ENCODE measurements at places on chromosomes 5 and 9.

DNA sequence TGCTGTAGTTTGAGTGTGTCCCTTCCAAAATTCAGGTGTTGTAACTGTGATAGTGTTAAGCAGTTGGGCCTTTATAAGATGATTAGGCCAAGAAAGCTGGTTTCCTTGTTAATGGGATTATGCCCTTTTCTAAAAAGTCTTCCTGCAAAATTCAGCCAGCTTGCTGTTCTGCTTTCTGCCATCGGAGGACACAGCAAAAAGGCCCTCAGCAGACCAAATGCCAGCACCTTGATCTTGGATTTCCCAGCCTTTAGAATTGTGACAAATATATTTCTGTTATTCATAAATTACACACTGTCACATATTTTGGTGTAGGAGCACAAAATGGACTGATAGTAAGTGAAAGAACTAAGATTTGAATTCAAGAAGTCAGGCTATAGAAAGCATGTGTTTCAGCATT, 203.2 kb downstream of the IZUMO3 start:
- DNase-seq = no peak

- DNase-seq = no peak
These were observed 242.3 kb downstream of the PSAT1 start for GRCh38 chr9:78539188-78539587.

DNA sequence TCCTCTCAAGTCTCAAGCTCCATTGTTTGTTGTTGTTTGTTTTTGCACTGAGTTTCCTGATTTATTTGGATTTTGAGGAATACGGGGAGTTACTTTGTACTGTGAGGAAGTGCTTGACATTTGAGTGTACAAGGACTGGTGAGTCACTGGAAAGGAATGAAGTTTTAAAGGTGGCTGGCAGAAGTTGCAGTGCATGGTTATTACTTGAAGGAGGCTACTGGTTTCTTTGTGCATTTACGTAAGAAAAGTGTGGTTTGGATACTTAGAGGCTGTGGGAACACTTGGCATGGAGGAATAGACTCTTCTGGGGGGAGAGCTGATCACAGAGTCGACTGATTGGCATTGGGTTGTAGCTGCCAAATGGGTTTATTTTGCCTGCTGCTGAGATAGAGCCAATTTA, 919.0 kb downstream of the TAF11L14 start:
- DNase-seq = no peak

GRCh38 chr9:14293801-14294200, 20.1 kb downstream of the NFIB start:
- no peak for DNase-seq

GRCh38 chr5:170390472-170390871, 1.3 kb upstream of the KCNMB1 start:
- no peak for DNase-seq

DNA sequence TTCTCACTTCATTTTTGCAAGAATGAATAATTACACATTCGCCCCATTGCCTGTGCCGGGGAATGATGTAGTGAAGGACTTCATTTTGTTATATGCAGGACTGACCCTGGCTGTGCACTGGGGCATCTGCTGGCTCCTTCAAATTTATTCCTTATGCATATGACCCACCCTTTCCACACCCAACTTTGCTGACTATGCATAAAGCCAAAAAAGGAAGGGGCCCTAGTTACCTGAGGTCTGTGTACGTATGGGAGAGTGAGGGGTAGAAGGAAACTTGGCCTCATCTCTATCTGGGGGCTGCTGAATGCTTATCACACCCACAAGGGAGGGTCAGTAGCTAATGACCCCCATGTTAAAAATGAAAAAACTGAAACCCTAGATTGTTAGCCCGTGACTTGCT, 259.6 kb downstream of the SMARCA2 start:
- DNase-seq = no peak

GRCh38 chr5:108747111-108747773, 455 bp upstream of the FER start:
- DNase-seq = no peak

- no peak for DNase-seq
These were observed 81.2 kb downstream of the MTAP start for GRCh38 chr9:21883642-21884041.

- DNase-seq = no peak
These were observed 75.4 kb downstream of the LRRC70 start for GRCh38 chr5:62653864-62654575.

- DNase-seq = no peak
These were observed 402.4 kb upstream of the IRX2 start for GRCh38 chr5:3153906-3154305.

GRCh38 chr5:80912479-80912878, 47.7 kb upstream of the RASGRF2 start:
- DNase-seq = no peak

DNA sequence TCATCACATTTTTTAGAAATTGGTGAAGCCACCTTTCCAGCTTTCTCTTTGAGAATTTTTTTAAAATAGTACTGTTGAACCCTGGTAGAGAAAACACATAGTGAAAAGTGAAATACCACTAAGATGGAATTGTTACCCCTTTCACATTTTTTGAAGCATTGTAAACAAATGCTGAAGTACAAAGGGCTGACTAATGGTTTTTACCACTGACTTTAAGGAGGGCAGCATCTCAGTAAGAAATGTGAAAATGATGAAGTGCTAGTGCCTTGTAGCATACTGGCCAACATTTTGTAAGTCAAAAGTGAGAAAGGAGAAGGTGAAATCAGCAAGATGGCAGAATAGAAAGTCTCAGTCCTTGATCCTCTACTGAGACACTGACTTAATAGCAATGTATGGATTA, 320.6 kb downstream of the PJA2 start:
- no peak for DNase-seq

GRCh38 chr5:168932400-168933189, 353.4 kb upstream of the PANK3 start:
- no peak for DNase-seq

DNA sequence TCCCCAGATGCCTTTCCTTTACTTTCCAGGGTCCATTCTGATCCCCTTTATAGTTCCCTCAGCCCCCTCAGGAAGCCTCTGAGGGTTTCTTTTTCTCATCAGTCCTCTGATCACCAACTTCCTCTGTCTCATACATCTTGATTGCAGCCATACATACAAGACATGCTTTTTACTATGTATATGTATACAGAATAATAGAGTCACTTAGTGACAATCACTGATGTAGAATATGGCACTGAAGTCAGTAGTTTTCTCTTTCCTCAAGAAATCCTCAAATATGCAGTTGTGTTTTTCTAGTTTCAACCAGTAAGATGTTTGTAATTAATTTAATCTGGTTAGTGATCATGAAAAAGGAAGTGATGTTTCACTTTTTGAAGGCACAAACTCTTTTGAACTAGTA, 364.1 kb downstream of the MAN2A1 start:
- no peak for DNase-seq

- no peak for DNase-seq
These were observed 5.3 kb upstream of the HAUS6 start for GRCh38 chr9:19108038-19108437.

DNA sequence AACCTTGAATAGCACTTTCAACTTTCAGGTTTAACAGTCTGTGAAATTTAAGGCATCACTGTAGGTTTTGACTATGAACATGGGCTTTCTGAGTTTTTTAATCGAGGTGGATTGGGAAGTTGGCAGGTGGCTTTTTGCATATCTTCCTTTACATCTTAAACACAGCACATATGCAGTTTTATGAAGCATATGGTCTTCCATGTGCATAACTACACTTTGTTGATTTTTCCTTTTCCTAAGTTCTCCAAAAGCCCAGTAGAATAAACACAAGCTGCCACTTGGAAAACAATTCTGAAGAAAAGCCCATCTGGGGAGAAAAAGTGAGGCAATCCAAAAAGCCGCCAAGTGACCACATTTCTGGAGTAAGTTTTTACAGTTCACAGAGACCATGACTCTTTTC, 236.5 kb upstream of the IL12B start:
- DNase-seq = no peak

GRCh38 chr5:14706615-14707021, 42.1 kb downstream of the OTULIN start:
- DNase-seq = no peak

DNA sequence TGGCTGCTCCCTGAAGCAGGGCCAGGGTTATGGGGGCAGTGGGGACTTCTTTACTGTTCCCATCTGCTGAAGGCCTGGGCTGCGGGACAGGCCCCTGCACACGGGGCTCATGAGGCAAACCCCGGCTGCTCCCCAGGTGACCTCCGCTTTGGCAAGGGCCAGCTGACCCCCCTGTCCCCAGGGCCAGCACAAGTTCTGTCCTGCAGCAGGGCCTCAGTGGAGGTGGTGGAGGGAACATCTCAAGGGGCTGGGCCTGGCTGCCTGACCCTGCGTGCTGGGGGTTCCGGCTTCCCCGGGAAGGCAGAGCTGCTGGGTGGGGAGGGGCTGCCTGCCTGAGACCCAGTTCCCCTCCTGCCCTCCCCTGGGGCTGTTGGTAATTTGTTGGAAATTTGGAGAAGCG, 67.4 kb upstream of the RNU6ATAC start:
- DNase-seq = no peak

DNA sequence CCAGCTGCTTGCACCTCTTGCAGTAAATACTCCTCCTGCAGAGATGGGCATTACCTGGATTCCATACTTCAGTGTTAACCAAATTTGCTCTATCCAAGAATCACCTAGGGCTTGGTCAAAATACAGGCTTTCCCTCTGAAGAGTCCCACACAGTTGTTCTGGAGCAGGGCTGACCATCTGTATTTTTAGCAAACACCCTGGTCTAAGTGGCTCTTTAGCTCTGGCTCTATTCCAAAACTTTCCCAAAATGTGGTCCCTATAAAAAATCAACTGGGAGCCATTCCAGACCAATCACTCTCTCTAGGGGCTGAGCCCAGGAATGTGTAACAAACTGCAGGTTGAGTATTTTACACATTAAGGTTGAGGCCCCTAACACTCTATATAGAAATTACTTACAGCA, 153.7 kb downstream of the SPOCK1 start:
- DNase-seq = no peak

DNA sequence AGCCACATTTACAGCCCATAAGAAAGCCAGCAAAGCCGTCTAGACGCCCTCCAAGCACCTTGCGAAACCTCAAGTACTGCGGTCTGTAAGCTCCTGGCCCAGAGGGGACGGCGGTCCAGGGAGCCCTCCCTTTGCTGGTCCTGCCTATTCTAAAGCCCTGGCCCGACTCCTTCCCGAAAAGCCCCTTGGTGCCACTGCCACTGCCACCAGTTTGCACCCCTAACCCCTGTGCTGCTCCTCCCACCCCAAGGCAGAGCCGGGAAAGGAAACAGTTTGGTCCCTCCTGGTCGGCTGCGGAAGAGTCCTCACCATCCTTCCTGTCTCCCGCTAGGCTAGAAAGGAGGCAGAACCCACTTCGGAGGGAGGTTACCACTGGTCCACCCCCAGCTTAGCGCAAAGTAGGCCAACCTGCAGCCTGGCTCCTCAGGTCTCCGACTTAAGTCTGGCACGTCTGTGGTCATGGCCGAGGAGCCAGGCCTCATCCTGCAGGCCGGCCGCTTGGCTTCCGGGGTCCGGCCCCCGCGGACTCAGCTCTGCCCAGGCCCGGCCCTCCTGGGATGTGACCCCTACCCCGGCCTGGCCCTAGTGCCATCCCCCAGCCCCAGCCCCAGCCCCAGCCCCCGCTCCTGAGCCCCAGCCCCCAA, 916 bp downstream of the TOR1A start:
- DNase-seq = no peak

DNA sequence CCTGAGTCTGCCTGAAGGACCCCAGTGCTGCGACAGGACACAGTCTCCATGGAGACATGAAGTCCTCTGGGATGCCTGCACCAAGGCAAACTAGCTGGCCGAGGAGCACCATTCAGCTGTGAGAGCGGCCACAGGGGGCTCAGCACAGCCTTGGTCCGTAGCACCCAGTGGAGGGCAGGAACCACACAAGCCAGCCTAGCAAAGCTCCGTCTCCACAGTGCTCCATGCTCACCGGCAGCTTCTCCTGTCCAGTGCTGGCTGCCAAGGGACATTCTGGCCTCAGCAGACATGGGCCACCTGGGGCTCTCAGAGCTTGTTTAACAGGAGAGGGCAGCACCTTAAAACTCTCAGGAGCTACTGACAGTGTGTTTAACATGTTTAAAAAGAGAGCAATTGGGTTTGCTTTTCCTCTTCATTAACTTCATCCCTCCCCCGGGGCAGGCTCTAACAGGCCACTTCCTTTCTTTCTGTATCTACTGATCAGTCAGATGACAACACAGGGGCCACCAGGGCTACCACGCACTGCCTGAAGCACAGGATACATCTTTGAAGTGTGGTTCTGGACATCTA, 57.0 kb downstream of the SECISBP2 start:
- no peak for DNase-seq

GRCh38 chr9:88628114-88628513, 93.1 kb downstream of the NXNL2 start:
- DNase-seq = no peak

DNA sequence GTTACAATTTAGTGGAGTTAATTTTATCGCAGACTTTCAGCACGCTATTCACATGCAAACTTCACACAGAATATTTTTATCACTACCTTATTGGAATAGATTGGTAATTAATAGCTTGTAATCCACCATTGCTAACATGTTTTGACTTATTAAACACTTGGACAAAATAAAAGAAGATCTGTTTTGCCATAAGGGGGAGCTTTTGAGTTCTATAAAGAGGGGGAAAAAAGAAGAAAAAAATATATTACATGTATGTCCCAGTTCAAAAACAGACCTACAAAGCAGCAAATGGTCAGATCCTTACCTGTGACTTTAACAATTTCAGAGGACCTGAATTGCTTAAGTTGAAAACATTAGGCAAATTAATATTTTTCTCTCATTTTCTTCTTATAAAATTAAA, 1.2 kb upstream of the PAPPA start:
- DNase-seq = no peak

DNA sequence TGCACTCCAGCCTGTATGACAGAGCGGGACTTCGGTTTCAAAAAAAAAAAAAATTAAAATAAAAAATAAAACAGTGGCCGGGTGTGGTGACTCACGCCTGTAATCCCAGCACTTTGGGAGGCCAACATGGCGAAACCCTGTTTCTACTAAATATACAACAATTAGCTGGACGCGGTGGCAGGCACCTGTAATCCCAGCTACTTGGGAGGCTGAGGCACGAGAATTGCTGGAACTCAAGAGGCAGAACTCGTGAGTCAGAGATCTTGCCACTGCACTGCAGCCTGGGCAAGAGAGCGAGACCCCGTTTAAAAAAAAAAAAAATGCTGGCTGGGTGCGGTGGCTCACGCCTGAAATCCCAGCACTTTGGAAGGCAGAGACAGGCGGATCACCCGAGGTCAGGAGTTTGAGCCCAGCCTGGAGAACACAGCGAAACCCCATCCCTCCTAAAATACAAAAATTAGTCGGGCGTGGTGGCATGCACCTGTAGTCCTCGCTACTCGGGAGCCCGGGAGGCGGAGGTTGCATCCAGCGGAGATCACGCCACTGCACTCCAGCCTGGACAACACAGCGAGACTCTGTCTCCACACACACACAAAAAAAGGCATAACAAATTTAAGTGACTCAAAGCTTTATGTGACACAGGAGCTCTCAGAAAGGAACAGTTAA, 1.5 kb upstream of the NPM1 start:
- DNase-seq = no peak

DNA sequence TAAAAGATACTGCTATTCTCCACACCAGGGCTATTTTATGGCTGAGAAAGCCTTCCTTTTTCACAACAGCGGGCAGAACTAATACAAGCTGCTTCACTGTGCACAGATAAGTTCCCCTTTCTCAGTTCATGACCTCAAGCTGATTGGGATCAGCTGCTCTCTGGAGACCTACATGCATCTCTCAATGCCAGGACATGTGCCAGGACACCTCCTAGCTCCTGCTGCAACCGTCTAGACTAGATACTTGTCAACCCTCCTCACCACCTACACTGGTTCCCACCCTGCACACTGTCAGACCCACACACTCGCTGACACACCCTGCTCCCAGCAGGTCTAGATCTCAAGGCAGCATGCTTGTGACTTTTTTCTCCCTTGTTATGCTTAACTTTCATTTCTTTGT, 39.8 kb downstream of the STARD4 start:
- no peak for DNase-seq

All from stimulated activated CD4-positive, alpha-beta T cell treated with anti-CD3 and anti-CD28 coated beads, Interleukin-1b, Interleukin-23, amount 100 ng/mL, for 1 hour (primary cell).